HT-29 (cell line): ENCODE measurements at places on chromosomes 12 and 14.

DNA sequence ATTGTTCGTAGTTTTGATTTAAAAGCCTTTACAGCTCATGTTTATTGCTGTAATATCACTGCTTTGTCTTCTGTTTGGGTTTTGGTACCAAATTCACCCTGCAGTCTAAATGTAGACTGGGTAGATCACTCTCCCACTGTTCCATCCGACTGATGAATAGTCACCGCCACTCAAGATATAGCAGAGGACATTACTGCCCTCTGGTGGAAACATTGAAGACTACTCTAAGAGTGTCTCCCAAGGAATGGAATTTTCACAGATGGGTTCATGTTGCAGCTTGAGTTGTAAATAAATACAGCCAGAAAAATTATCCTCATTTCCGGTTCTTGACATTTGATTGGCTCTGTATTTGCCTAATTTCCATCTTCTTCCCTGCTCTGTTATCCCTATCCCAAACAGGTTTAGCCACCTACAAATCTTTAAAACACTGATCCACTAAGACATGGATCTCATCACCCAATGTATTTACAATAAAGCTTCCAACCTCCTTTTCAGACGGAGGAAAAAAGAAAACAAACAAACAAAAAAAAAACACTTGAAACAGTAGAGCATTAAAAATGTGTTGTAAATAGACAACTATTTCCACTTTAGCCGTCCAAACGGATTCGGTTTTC lies 198.3 kb upstream of the CPNE8 start:
- peak; percentile 71 for DNase-seq

GRCh38 chr12:49322367-49322707 lies 718 bp upstream of the TROAP start:
- DNase-seq: no peak

DNA sequence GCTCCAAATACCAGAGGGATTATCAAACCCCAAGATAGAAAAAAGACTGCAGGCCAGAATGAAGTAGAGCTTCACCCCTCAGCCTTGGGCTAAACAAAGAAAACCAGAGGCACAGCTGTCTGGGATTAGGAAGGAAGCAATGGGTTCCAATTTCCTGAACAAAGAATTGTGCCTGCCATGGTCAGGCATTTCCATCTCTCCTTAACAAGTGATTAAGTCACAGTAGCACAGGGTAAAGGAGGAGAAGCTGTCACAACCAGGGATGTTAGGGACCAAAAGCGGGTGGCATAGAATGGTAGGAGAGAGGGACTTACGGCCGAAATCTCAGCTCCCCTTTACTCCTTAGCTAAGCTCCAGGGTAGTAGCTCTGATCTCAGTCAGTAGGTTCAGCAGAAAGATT lies 33.9 kb downstream of the SPTLC2 start:
- no peak for DNase-seq

- DNase-seq: no peak
Observed at GRCh38 chr14:70789361-70789760, 20.0 kb downstream of the MAP3K9 start.

DNA sequence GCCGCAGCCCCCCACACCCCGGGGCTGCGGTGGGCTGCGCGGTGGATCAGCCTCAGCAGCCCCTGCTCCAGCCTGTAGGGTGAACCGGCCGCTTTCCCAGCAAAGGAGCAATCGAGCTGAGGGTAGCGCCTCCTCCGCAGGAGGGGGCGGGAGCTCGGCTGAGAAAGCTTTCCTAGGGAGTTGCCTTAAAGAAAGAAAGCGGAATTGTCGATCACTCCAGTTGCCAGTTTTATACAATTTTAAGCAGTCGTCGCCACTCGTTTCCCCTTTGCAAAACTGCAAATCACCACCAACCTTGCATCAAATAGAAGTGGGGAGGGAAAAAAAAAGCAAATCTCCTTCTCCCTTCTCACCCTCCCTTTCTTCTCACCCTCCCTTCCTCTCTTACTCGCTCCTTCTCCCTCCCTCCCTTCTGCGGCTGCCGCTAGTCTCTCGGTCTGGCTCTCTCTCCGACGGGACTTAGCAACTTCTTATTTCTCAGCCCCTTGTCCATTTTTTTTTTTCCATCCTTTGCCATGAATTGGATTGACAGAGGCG lies at the start of gene PDE3A:
Gene PDE3A, plus strand, starts transcription at position 424 of the 537 bp plus-strand sequence. CDS start 748 bp downstream, outside the sequence.
- DNase-seq: no peak
